Activated CD8-positive, alpha-beta T cell treated with anti-CD3 and anti-CD28 coated beads, Interleukin-2, amount 10 ng/mL, durations not matched to agents 7 days and 5 days (primary cell): ENCODE measurements at places on chromosomes 11 and 22. TPM values are rescaled to one million over a fixed set of nuclear protein-coding genes. Genes with fewer than 3 reads are reported as not detected.
A peak's percentile ranks its signal among the peaks of the same experiment; 100 is the strongest.

- peak overlapping the region; percentile 97 for H3K27ac ChIP-seq
- H3K27me3 ChIP-seq = no peaks in the 10 kb centered on the region
- peak; percentile 59 for DNase-seq
Measured at GRCh38 chr11:125626288-125626950, 1.5 kb downstream of the CHEK1 start.

DNA sequence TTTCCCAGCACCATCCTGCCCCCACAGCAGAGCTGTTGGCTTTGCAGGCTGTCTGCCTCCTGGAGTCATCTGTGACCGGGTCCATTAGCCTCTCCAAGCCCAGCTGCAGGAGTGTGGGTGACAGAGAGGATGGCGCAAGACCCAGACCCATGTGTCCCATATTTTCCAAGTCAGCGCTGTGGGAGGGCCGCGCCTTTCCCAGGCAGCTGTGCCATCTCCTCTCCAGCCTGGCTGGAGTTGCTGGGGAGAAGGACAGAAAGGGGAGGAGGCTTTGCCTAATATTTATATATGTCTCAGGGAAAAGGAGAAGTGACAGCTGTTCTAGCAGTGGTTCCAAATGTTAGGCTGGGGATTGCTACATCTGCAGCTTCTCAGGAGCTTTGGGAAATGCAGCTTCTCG, 15.7 kb downstream of the DTX4 start:
- no peaks in the 10 kb centered on the region for H3K36me3 ChIP-seq
- no peak for DNase-seq
- H3K4me1 ChIP-seq = peaks cover 5% of the 10 kb centered on the region
- H3K4me3 ChIP-seq = no peak overlapping the region
- H3K27me3 ChIP-seq = peaks cover 3% of the 10 kb centered on the region

DNA sequence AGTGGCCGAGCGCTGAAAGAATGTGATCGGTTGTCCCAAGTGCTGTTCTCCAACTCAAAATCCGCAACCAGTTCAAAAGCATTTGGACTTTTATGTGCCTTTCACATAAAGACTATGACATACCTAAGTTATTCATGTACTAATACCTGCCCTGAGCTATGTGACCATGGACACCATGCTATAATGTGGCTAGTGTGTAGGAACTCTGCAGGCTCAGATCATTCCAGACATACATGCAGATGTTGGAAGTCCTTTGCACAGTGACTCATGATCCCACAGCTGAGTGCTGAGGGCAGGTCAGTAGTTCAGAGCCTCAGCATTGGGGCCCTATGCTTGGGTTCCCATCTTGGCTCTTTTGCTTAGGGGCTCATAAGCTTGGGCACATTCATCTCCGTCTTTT, 95.4 kb downstream of the IGLL1 start:
- H3K27me3 ChIP-seq = peaks cover 46% of the 10 kb centered on the region
- H3K4me1 ChIP-seq = peaks cover 3% of the 10 kb centered on the region
- no peak overlapping the region for H3K4me3 ChIP-seq
- DNase-seq = no peak

GRCh38 chr11:80944758-80945157, 1503.9 kb upstream of the TENM4 start:
- DNase-seq = no peak
- H3K4me1 ChIP-seq = no peaks in the 10 kb centered on the region
- H3K27me3 ChIP-seq = no peaks in the 10 kb centered on the region
- H3K27ac ChIP-seq = no peak overlapping the region
- H3K36me3 ChIP-seq = no peaks in the 10 kb centered on the region

GRCh38 chr11:118002010-118002540, 15.9 kb downstream of the IL10RA start:
- peak; percentile 87 for DNase-seq
- peak overlapping the region; percentile 98 for H3K27ac ChIP-seq
- H3K27me3 ChIP-seq = no peaks in the 10 kb centered on the region

- H3K36me3 ChIP-seq = peaks cover 21% of the 10 kb centered on the region
- no peaks in the 10 kb centered on the region for H3K27me3 ChIP-seq
- peak; percentile 78 for DNase-seq
- peak within 1 kb of the TSS; percentile 94 for H3K27ac ChIP-seq
Measured at GRCh38 chr11:126282736-126283591, at the start of gene TIRAP. TIRAP (plus strand) TSS chr11:126283093; CDS start chr11:126290895, 7,802 bp downstream.

GRCh38 chr11:118918128-118918685, 7.5 kb downstream of the BCL9L start:
- H3K27me3 ChIP-seq = no peaks in the 10 kb centered on the region
- H3K36me3 ChIP-seq = peaks cover 43% of the 10 kb centered on the region
- peak overlapping the region; percentile 80 for H3K4me3 ChIP-seq
- peak; percentile 68 for DNase-seq
- H3K27ac ChIP-seq = peak overlapping the region; percentile 96

Gene BACE1
- total RNA-seq = 1.0 TPM

Gene OLFML1
- not detected for total RNA-seq

Gene OR4S2
- not detected for total RNA-seq

Gene OSM
- total RNA-seq = 135 TPM

Gene PPP2R5B
- 13.7 TPM for total RNA-seq

Gene KCNJ1
- total RNA-seq = not detected

Gene SYTL2
- 29.3 TPM for total RNA-seq

Gene RBMXL2
- not detected for total RNA-seq

Gene LRRC74B
- not detected for total RNA-seq
